Fibroblast of villous mesenchyme (primary cell): ENCODE measurements at places on chromosomes 4 and X. TPM values are rescaled to one million over a fixed set of nuclear protein-coding genes. Genes with fewer than 3 reads are reported as not detected.

The SORBS2 gene
- 1.3 and 1.7 TPM in 2 replicates for total RNA-seq

The ZNF732 gene
- total RNA-seq: 0.43 and 0.64 TPM in 2 replicates

The SH3TC1 gene
- total RNA-seq: 3.9 and 13.9 TPM in 2 replicates

The PACRGL gene
- total RNA-seq: 13.5 and 19.4 TPM in 2 replicates

The CSAG2 gene
- total RNA-seq: not detected in 2 replicates

The MEPE gene
- total RNA-seq: not detected in 2 replicates

The CT47B1 gene
- not detected in 2 replicates for total RNA-seq

The STK32B gene
- total RNA-seq: 1.3 and 2.6 TPM in 2 replicates

The WAS gene
- total RNA-seq: under 0.01 TPM in 1 of 2 replicates, not detected in the other

The BMPR1B gene
- total RNA-seq: 2.3 and 4.3 TPM in 2 replicates

The GPRASP2 gene
- total RNA-seq: 13.5 and 15.5 TPM in 2 replicates

The CPXCR1 gene
- not detected in 2 replicates for total RNA-seq

The GPR50 gene
- total RNA-seq: not detected in 2 replicates

The DMD gene
- total RNA-seq: 29.0 and 32.4 TPM in 2 replicates

The COL25A1 gene
- total RNA-seq: 6.9 and 13.5 TPM in 2 replicates

The TREX2 gene
- total RNA-seq: 1.9 and 3.0 TPM in 2 replicates

The BMX gene
- total RNA-seq: under 0.01 TPM in 1 of 2 replicates, not detected in the other

The EMCN gene
- not detected in 2 replicates for total RNA-seq

The PCDH10 gene
- total RNA-seq: 16.4 and 25.8 TPM in 2 replicates

The TMEM144 gene
- 4.2 and 7.3 TPM in 2 replicates for total RNA-seq

The FDCSP gene
- total RNA-seq: not detected in 2 replicates

The F8A2 gene
- not detected in 2 replicates for total RNA-seq

The XKRX gene
- total RNA-seq: under 0.01 TPM in 1 of 2 replicates, not detected in the other

The VMA21 gene
- 49.9 and 80.3 TPM in 2 replicates for total RNA-seq
